Activated CD4-positive, alpha-beta T cell treated with anti-CD3 and anti-CD28 coated beads, Interleukin-2, amount 50 U/mL, for 16 hours (primary cell): ENCODE measurements at places on chromosomes 12 and 14.

- no peak for DNase-seq
These were observed 196.4 kb upstream of the G2E3 start for GRCh38 chr14:30362369-30363218.

DNA sequence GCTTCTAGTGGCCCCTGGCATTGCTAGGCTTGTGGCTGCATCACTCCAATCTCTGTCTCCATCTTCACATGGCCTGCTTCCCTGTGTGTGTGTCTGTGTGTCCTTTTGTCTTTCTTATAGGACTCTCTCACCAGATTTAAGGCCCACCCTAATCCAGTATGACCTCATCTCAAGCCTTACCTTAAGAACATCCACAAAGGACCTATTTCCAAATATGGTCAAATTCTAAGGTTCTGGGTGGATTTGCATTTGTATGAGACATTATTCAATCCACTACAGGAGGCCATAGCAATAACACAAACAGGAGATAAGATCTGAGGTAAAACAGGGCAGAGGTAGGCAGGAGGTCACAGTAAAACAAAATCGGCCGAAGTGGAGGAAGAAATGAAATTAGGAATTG lies 375.9 kb downstream of the BTG1 start:
- DNase-seq = no peak

DNA sequence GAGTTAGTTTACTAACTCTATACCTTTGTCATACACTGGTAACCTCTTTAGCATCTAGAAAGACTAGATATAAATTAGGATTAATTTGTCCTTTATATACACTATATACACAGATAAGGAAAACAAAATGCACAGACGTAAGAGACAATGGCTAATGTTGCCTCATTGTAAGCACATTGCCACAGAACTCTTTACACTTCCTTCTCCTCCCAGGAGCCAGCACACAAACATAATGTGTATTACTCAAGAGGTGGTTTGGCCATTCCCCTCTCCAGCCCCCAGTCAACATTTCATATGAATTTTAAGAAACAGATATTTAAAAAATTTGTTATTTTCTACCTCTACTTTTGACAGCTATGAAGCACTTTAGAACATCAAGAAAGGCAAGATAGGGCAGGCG lies 131.4 kb upstream of the OR4E1 start:
- no peak for DNase-seq

GRCh38 chr14:36524220-36524837 lies 4.3 kb upstream of the NKX2-1 start:
- no peak for DNase-seq

GRCh38 chr12:15405606-15406005 lies 83.3 kb downstream of the PTPRO start:
- no peak for DNase-seq
